HCT116 (cell line): ENCODE measurements at places on chromosomes 6 and 20. TPM values are rescaled to one million over a fixed set of nuclear protein-coding genes. Genes with fewer than 3 reads are reported as not detected.

DNA sequence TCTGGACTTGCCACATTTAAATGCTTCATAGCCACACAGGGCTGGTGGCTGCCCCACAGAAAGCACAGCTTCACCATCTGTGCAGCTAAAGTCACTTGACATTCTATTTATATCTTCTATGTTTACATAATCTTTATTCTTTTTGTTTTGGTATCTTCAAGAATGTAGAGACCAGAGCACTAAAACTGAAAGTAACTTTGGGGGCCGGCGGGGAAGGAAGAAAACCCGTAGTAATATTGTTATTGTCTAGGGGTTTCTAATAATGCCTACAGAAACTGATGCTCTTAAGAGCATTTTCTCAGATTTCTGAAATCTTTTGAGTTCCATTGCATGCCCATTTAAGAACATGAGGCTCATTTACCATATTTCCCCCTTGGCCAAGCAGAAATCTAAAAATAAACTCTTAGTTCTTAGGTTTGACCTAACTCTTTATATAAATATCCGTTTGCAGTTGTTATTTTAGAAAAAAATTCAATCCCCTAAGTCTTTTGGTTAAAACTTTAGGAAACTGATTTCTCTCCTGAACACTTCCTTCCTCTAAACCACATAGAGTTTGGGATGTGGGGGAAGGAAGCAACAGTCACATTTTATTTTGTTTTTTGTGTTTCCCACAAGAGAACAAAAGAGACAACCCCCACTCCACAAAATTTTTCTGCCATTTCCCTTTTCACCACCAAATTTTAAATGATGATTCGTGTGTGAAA lies 207.6 kb downstream of the OGFRL1 start:
- DNase-seq, result no peak

DNA sequence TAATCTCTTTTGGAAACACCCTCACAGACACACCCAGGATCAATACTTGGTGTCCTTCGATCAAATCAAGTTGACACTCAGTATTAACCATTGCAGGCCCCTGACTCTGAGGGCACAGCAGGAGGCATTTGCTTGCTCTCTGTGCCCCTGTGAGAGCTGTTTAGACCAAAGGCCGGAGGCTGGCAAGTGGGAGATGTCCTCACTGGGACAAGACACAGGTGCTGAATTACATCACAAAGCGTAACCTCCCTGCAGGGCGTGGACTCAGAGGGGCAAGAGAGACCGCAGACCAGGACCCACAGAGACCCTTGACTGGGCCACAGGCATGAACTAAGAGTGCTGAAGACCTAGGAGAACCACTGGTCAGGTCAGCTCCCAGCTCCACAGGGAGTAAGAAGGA lies at the start of gene CST8:
CST8 (plus strand) TSS at position 301 of the 400 bp plus-strand sequence. CDS start 551 bp downstream, outside the sequence.
- no peak for DNase-seq

GRCh38 chr20:42857446-42857845 lies 332.3 kb downstream of the PTPRT start:
- DNase-seq, result no peak

DNA sequence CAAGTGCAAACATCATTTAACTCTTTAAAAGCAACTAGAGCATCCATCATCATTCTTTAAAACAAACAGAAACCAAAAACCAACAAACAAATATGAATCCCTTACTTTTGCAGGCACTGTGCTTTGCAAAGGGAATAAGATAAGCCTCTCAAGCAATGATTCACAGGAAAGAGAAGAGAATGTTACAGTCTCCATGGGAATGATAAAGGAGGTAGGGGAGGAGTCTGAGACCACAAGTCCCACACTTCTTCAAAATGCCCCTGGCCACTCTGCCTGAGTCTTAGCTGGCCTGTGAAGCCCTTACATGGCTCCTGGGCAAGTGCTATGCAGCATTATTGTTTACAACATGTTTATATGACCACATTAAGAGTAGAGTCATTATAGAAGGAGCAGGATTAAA lies 257.7 kb upstream of the MARCKS start:
- DNase-seq, result no peak

DNA sequence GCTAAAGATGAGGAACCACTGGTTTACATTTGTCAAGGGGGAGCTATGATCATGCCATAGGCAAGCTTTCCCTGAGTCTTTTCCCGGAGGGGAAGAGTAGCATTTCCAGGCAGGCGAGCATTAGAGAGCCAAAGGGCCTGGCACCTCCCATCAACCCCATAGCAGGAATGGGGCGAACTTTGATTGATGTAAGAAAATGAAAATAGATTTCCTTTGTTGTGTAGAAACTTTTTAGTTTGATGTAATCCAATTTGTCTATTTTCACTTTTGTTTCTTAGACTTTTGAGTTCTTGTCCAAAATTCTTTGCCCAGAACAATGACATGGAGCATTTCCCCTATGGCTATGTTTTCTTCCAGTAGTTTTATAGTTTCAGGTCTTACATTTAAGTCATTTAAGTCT lies 85.2 kb downstream of the CDH26 start:
- no peak for DNase-seq

GRCh38 chr6:103142902-103143301 lies 1716.8 kb downstream of the HACE1 start:
- DNase-seq, result no peak

DNA sequence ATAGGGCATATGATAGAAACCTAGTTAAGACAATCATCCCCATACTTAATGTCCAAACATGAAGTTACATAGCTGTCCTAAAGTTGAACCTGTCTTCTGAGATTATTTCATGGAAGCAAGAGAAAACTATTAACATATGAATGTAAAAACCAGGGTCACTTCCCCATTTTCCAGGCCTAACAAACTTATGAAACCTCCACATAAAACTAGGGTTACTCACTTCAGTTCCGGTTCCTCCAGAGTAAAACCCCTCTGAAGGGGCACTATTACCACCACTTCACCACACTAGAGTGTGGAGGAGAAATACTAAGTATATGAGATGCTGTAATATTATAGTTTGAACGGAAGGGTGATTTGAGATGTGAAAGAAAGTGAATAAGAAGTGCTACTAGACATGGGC lies 14.9 kb downstream of the PRKN start:
- no peak for DNase-seq

Gene NXT1
- total RNA-seq, result 29.9 TPM

DNA sequence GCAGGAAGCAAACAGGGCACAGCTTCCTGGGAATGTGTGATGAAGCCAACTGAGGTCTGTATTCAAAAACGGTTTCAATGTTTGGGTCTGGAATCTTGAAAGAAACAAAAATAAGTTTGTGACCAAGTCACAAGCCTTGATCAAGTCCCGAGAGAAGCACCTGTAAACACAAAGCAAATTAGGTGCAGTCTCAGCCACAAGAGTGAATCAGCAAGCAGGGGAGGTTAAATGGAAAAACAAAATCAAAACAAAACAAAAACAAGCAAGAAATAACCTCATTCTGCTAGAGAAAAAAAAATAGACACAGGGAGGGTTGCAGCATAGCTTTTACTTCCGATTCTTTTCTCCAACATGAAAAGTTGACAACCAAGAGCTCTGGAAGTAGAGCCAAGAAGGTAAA lies 201.7 kb downstream of the CLIC5 start:
- DNase-seq, result no peak

- DNase-seq, result no peak
Observed at GRCh38 chr6:3625149-3625979, 126.1 kb downstream of the PXDC1 start.

Gene DEFB110
- not detected for total RNA-seq

Gene GID8
- 35.6 TPM for total RNA-seq

Gene RAET1E
- 3.9 TPM for total RNA-seq

Gene LGSN
- 0.30 TPM for total RNA-seq

GRCh38 chr20:46607849-46608497 lies 43.3 kb downstream of the SLC13A3 start:
- no peak for DNase-seq

DNA sequence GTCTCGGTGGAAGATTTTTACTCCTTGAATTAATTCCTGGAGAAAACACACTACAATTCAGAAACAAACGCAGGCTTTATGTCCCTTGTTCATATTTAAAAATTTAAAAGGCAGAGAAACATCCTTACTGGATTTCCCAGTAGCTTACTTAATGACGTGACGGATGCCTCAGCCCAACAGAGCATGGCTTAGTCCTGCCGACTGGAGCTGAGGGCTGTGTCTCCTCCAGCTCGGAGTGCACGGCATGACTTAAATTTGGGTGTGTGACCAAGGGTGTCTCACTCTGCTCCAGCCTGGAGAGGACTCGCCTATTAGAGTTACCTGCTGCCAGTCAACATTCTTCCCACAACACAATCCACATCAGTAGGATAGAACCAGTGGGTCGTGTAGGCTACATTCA lies 107.1 kb downstream of the PSMB1 start:
- no peak for DNase-seq

GRCh38 chr6:105226598-105227294 lies 46.9 kb upstream of the POPDC3 start:
- DNase-seq, result no peak

Gene OR2B6
- 0.25 TPM for total RNA-seq

Gene FRS3
- total RNA-seq, result 5.9 TPM

DNA sequence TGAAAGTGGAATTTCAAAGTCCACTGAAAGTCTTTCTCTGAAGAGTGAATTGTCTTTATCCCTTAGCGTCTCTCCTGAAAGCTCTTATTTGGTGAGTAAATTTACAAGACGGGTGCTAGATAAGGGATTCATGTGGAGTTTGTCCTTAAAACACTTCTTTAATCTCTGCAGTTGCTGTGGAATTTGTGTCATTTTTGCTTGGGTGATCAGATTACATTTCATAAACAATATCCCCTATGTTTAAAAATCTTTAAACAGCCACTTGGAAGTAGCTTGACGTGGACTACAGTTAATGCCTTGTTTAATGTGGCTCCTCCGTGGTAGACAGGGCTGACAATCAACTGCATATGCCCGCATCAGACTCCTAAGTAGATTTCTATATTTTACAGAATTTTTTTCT lies 175.4 kb upstream of the ZNF217 start:
- no peak for DNase-seq

Gene APOBEC2
- total RNA-seq, result not detected

DNA sequence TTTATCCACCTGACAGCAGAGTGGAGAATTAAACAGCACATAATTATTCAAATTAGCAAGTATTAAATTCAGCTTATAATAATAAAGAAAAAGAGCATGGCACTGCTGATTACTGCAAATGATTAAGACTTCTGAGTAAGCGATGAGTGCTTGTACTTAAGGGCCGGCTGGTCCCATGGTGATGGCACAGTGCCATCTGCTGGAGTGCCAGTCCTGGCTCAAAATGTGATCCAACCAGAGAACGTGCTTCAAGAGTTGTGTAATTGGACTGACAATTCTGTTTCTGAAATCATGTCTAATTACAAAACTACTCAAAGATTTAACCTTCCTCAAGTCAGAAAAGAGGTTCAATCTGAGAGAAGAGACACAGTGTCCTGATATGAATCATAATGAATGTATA lies 181.6 kb upstream of the RGS17 start:
- DNase-seq, result peak; percentile 49

- DNase-seq, result no peak
Observed at GRCh38 chr6:119501798-119502483, 152.4 kb upstream of the MAN1A1 start.

- DNase-seq, result no peak
Observed at GRCh38 chr20:48599106-48599747, 228.6 kb downstream of the PREX1 start.

GRCh38 chr6:135115411-135115810 lies 60.8 kb upstream of the HBS1L start:
- no peak for DNase-seq

Gene MEI4
- not detected for total RNA-seq

Gene GPX5
- not detected for total RNA-seq
